ENCODE measurements at places on chromosomes 4 and X.

GRCh38 chrX:142036116-142036515, 132.4 kb downstream of the MAGEC1 start:
- no peak for DNase-seq

DNA sequence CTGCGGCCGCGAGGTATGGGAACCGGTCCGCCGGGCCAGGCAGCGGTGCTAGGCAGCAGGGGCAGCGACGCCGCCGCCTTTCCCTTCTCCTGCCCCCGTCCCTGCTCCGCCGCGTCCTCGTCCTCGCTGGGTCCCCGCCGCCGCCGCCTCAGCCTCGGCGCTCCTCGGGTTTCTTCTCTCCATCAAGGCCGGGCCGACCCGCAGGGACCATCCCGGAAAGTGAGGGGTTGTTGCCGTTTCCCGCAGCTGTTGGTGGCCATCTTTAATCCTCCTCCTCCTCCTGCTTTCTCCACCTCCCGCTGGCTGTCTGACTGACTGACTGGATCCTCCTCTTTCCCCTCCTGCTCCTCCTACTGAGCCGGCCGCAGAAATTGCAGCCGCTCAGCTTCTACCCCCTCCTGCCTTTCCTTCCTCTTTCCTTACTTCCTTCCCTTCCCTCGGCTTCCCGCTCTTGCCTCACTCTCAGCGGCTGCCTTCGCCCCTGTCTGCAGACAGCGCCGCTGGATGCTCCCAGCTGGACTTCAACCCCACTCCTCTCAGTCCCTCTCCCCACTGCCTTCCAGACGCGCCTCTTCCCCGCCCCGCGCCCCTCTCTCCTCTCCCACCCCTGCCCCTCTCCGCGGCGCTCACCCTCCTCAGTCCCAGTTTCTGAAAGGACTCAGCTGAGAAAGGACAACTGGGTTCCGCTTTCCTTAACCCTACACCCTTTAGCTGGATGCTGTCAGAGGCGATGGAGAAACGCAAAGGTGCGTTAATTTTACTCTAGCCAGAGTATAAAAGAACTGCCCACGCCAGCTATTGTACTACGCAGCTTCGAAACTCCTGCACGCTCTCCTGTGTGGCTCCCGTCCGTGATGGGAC, at the start of gene WDFY3:
WDFY3 (minus strand) TSS at position 309 of the 861 bp plus-strand sequence. CDS start 106,099 bp downstream, outside the sequence.
- no peak for DNase-seq

- no peak for DNase-seq
Observed at GRCh38 chrX:1170243-1170642, 42.2 kb downstream of the CRLF2 start.

DNA sequence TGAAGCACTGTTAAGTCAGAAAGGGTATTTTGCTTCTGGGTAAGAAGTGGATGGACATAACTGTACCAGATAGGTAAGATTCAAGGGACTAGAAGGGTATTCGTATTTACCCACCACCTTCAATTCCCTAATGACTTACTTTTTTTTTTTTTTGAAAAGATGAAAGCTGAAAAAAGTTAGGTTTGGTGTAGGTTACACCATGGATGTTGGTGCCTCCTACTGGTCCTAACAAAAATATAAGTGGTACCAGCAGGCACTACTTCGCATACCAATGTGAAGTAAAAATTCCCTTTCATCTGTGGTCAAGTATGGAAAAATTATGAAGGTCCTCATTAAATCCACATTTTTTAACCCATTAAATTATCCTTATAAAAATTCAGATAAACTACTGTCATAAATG, 7.2 kb downstream of the ANKRD17 start:
- no peak for DNase-seq

DNA sequence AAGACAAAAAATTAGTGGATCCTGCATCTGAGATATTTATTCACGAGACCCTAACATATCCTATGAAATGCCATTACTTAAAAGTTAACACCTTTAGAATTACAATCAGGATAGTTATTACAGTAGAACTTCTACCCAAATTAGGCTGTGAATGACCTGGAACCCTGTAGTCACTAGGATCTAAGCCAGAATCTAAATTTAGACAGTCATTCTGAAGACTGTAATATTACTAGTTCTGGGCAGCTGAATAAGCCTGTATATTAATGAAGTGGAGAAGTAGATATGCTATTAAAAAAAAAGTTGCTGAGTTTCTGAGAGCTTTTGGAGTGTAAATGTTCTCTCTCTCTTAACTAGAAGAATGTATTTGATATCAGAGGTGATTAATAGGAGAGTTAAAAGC, 67.0 kb downstream of the FAM13A start:
- no peak for DNase-seq

DNA sequence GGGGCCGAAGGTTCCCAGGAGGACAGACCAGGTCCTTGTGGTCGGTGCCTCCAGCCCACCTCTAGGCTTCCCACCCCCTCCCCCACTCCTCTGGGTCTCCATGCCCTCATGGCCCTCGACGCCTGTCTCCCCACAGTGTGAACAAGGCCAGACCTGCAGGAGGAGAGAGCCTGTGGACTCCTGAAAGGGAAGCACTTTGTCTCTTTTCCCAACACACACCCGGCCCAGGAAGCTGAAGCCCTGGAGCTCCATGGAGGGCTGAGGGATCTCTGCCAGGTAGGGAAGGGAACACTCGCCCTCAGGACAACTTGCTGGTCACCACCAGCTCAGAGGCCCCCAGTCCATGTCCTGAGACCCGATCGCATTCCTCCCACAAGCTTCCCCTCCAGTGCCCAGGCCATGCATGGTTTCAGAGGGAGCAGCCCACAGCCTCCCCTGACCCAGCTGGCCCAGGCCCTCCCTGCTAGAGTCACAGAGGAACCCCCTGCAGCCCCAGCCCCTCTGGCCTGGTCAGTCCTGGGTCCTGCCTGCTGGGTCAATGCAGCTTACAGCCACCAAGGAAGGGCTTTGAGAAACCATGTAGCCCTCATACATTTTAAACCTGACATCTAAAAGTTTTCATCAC, 60.8 kb downstream of the ABLIM2 start:
- DNase-seq, result no peak

DNA sequence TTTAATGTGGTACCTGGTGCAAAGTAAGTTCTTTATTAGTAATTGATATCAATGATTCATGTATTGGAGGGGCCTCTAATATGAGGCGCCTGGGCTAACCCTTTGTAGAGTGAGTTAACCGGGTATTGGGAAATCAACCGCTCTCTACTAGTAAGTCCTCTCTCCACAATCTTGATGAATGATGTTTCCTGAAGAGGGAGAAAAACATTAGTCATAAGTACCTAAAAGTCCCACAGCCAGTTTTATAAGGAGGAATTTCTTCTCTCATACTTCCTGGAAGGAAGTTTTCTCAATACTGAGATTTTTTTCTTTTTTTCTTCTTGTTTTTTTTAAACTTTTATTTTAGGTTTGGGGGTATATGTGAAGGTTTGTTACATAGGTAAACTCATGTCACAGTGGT, 62.3 kb downstream of the AGTR2 start:
- no peak for DNase-seq

- no peak for DNase-seq
Observed at GRCh38 chrX:134294548-134294947, 57.6 kb downstream of the CCDC160 start.

- no peak for DNase-seq
Observed at GRCh38 chr4:182470215-182470614, 227.0 kb downstream of the TENM3 start.

- no peak for DNase-seq
Observed at GRCh38 chr4:72768364-72768763, 199.3 kb upstream of the ADAMTS3 start.

- no peak for DNase-seq
Observed at GRCh38 chr4:43567644-43568043, 675.1 kb downstream of the GRXCR1 start.

- no peak for DNase-seq
Observed at GRCh38 chr4:85414972-85415371, 60.0 kb upstream of the ARHGAP24 start.

GRCh38 chr4:152510349-152511147, 25.3 kb downstream of the FBXW7 start:
- DNase-seq, result no peak

- DNase-seq, result no peak
Observed at GRCh38 chr4:159606835-159607234, 504.0 kb downstream of the RAPGEF2 start.

- peak; percentile 15 for DNase-seq
Observed at GRCh38 chrX:150486011-150486410, 82.4 kb upstream of the MTM1 start.

DNA sequence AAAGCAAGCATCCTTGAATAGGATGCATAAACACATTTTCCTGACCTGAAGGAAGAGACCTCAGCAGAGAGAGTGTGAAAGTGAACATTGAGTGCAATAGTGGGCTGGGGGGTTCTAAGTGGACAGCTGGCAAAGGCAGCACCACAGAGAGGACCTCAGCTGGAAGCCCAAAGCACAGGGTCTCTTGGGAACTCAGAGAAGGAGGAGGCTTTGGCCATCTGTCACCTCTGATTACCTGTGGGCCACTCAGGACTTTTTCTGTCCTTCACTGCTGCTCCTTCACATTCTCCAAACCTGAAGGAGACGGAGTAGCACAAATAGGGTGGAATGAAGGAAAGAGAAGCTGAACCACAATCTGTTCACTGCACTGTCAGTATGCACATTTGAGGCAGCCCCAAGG, 37.9 kb upstream of the FAT4 start:
- no peak for DNase-seq

Data from activated T-helper 1 cell treated with Interleukin-2 at 50 U/mL for 16 hours (primary cell).